Thymus (tissue), 14 donors: ENCODE measurements at places on chromosomes 4 and X. TPM values are rescaled to one million over a fixed set of nuclear protein-coding genes. Genes with fewer than 3 reads are reported as not detected.

DNA sequence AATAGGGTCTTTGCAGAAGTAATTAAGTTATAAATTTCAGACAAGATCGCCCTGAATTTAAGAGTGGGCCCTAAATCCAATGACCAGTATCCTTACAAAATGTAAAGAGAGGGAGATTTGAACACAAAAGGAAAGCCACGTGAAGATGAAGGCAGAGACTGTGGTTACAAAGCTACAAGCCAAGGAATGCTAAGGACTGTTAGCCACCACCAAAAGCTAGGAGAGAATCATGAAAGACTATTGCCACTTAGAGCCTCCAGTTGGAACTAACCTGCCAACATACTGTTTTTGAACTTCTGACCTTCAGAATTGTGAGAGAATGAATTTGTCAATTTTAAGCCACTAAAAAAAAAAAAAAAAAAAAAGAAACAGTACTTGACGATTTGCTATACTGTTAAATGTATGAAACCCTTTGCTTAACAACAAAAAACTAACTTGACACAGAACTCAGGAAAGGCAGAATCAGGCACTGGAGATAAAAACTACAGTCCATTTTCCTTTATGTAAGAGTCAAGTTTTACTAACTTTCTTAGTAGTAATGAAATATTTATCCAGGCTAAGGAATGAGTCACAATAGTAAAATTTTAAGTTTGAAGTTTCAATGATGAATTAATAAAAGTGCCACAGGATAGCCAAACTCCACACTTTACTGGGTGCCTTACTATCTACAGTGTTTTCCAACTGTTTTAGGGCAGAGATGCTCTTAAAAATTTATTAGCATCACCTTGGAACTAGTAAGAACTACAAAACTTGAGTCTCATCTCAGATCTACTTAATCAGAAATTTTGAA, 25.1 kb downstream of the DHX15 start:
- DNase-seq = no peak

GRCh38 chr4:2685541-2685940, 70.6 kb downstream of the TNIP2 start:
- no peak for DNase-seq

GRCh38 chrX:45986081-45986480, 559.1 kb downstream of the ZNF674 start:
- DNase-seq = no peak

DNA sequence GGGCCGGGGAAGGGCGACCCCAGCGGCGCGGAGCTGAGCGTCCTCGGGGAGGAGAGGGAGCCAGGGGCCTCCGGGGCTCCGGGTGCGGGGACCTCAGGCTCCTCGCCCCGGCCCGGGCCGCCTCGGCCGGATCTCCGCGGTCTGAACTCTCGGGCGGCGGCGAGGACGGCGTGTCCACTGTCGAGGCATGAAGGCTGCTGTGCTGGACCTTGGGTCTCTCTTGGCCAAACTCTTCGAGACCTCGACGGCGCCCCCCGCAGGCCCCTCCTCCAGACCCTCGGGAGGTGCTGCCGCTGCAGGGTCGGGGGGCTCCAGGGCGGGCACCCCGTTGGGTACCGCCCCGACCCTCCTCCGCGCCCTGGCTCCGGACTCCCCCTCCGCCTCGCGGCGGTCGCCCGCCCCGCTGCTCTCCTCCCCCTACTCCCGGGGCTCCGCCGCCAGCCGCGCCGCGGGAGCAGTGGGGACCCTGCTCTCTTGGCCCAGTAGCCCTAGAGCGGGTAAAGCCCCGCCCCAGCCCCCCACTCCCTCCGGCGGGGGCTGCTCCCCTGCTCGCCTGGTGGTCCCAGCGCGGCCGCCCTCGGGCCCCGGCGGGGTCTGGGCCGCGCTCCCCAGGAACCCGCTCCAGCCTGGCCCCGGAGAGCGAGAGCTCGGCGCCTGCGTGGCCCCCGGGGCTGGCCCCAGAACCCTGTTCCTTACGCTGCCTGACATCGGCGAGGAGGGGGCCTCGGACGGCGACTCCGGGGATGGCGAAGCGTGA, 564 bp downstream of the FAM149A start:
- DNase-seq = no peak

- DNase-seq = no peak
Measured at GRCh38 chr4:152663203-152664066, 16.4 kb downstream of the TMEM154 start.

FAM47A gene
- not detected for total RNA-seq

KANTR gene
- 4.7 TPM for total RNA-seq

TMEM192 gene
- 6.1 TPM for total RNA-seq

MAGEA2B gene
- not detected for total RNA-seq
